ENCODE measurements at places on chromosomes 7 and 10.
A peak's percentile ranks its signal among the peaks of the same experiment; 100 is the strongest.

DNA sequence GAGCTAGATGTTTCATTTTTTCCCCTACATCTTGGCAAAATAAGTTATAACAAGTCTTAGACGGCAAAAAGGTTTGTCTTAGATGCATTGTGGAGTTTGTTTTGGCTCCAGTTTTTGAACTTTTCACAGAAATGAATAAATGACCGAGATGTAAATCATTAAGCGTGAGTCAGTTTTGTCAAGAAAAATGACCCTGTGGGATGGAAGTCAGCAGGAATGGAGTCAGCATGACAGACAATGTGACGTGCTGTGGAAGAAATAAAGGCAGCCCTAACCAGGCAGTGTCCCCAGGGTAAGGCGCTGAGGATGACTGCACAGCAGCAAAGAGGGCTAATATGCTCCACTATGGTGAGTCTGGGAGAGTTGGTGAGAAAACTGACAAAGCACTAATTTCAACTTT, 163.2 kb downstream of the NOC3L start:
- DNase-seq, result no peak

- DNase-seq, result no peak
These were observed 136.7 kb downstream of the NEBL start for GRCh38 chr10:20760460-20760859.

DNA sequence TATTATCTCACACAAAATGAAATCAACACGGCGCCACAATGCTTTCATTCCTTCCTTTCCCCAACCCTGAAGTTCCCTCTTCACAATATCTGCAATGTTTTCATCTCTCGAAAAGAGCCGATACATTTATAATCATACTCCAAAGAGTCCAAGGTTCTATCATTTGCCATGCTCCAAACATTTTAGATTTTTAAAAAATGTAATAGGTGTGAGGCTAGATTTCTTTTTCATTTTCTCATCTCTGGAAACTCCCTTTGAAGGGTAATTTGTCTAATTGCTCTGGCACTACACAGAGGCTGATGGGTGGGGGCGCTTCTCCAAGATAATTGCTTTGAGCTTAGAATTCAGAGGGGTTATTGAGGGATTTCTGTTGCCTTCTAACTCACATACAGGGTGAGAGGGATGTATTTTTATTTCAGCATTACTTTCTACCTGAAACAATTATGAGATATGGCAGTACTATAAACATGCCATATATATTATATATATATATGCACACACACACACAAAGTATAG, 4.9 kb downstream of the DLX5 start:
- DNase-seq, result no peak

GRCh38 chr7:116273918-116274301, 63.6 kb downstream of the TES start:
- DNase-seq, result no peak

GRCh38 chr7:45586542-45587520, 12.7 kb downstream of the ADCY1 start:
- no peak for DNase-seq

GRCh38 chr10:96646301-96646700, 59.5 kb upstream of the TM9SF3 start:
- DNase-seq, result no peak

DNA sequence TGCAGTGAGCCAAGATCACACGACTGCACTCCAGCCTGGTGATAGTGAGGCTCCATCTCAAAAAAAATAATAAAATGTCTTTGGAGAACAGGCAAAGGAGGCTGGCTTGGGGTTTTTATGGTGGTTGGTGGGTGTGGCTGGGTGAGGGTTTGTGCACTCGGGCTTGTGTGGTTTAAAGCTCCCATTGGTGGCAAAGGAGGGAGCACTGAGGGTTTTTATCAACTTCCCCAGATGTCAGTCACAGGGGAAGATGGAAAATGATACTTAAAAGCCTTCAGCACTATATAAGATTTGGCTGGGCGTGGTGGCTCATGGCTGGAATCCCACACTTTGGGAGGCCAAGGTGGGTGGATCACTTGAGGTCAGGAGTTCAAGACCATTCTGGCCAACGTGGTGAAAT, 16.3 kb upstream of the RNF216 start:
- DNase-seq, result no peak

- peak; percentile 11 for DNase-seq
These were observed 33.0 kb downstream of the EN2 start for GRCh38 chr7:155490697-155491628.

DNA sequence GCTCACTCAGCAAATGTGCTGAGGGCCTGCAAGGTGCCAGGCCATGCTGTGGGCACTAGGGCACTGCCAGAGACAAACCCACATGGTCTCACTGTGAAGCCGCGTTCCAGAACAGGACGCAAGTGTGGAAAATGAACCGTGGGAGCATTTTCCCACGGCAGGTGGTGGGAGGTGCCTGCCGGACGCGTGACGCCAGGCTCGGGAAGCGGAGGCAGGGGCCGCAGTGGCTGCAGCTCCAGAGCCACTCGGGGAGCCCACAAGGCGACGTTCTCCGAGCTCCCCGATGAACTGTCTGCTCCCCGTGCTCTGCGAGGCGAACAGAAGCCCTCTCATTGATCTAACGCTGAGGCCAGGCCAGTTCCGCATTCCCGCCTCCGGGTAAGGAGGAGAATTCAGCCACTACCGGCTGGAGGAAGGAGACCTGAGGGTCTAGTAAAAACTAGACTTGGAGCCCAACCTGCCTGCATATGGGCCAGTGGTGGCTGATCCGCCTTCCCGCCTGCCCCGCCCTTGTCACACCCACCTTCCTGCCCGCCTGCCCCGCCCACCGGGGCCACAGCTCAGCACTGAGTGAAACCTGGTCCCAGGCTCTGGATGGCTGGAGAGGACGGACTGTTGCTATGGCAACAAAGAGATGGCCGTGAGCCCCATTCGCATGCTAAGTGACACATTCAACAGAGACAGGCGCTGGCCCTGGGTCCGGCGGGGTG, 13.1 kb downstream of the ADGRA1 start:
- DNase-seq, result no peak

- DNase-seq, result no peak
These were observed 98.7 kb downstream of the CALCR start for GRCh38 chr7:93475811-93476210.

GRCh38 chr10:130048081-130048480, 62.5 kb downstream of the C10orf143 start:
- DNase-seq, result no peak

DNA sequence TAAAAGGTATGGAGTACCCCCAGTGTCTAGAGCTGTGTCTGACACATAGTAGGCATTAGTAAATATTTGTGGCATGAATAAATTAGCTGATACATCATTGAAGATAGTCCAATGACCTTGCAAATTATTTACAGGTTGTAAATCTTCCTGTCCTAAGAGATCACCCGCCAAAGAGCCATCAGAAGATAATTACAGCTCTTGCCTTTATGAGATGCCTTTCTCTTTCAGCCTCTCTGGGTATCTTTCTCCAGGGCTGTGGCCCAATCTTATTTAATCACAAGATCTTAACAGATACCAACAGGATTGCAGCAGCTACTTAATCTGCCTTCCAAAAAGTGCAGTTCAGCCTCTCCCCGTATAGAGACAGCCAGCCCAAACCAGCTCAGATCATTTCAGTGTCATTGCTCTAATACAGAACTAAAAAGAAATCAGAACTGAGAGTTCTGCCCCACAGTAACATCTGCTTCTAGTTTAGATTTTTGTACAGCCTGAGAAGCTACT, 41.5 kb downstream of the MYOF start:
- DNase-seq, result no peak

GRCh38 chr7:44460325-44460724, 30.1 kb downstream of the NUDCD3 start:
- peak; percentile 71 for DNase-seq

DNA sequence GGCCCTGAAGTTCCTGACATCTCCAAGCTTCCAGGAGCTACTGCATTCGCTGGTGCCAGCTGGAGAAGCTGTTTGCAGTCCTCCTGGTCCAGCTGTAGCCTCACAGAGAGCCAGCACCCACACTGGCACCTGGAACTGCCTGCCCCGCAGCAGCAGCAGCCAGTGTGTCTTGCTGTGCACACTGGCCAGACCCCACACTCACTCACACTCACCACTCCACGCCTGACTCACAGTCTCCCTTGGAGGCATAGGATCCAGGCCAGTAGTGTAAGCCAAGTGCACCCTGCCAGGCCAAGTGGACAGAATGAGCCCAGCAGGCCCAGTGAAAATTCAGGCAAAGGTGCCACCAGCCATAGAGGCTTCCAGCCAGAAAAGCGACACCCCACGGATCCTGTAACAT, 566.3 kb downstream of the GRM8 start:
- no peak for DNase-seq

DNA sequence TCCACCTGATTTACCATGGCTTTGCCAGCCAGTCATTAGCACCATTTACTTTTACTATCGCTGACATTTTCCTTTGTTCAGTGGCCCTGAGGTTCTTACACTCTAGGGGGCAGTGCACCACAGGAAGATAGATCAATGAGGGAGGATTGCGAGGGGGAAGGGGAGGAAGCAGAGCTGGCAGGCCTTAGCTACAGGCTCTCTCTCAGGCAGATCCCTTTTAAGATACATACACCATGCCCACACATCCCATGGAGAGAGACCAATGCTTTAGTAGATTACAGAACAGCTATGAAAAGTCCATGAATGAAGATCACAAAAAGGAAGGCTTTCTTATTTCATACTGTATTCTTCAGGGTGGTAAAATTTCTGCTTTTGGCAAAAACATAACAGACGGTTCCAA, 47.4 kb downstream of the DENND11 start:
- peak; percentile 66 for DNase-seq

- DNase-seq, result peak; percentile 3
These were observed 41.5 kb upstream of the PPP3CB start for GRCh38 chr10:73537288-73537687.

- DNase-seq, result peak; percentile 32
These were observed 29.8 kb downstream of the MTURN start for GRCh38 chr7:30164567-30164966.

GRCh38 chr10:108582387-108582786, 1340.9 kb downstream of the XPNPEP1 start:
- DNase-seq, result no peak

- peak; percentile 32 for DNase-seq
These were observed 109.2 kb downstream of the SND1 start for GRCh38 chr7:127761196-127761595.

DNA sequence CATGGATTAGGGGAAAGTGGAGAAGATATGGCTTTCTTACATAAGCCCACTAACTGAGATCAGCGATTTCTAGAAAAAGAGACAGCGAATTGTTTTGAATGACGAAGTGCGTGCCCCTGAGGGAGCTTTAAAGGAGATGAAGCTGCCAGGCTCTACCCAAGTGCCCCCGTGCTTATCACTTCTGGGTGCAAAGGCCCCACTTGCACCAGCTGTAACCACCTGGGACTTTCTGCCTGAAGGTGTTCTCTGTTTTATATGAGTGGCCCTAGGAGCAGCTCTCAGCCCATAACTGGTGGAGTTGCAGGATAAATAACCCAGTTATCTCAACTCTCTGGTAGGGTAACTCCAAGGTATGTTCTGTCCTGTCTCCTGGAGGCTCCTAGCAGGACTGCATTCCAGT, 20.4 kb upstream of the CARD11 start:
- no peak for DNase-seq

GRCh38 chr7:127476618-127477017, 84.1 kb upstream of the ZNF800 start:
- DNase-seq, result no peak

GRCh38 chr10:11899067-11899876, 76.1 kb downstream of the PROSER2 start:
- DNase-seq, result no peak

DNA sequence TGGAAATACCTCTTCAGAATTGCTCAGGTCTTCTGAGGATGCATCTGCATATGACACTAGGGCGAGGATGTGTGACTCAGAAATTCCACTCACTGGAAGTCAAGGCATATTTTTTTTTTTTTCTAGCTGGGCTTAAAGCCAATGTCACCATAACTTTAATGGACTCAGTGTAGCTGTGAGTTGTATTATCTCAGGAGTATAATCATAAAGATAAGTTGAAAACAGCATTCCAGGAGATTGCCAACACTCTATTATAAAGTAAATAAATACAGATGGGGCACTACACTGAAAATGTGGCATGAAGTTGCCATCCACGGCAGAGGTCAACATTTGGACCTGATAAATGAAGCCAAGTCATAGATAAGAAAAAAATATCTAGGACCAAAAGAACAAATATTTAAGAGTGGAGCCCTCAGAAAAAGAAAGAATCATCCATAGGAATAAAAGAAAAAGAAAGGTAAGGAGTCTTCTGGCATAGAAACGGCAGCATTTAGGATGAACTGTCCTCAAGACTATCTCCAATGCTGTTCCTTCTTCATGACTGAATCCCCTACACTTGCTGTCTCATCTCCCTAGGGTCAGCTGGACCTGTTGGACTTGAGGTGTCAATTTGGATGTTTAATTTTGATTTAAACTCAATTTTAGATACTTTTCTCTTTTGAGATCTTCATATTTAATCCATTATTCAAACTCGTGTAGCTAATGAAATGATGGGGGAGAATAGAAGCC, 72.9 kb upstream of the CAV2 start:
- DNase-seq, result no peak

DNA sequence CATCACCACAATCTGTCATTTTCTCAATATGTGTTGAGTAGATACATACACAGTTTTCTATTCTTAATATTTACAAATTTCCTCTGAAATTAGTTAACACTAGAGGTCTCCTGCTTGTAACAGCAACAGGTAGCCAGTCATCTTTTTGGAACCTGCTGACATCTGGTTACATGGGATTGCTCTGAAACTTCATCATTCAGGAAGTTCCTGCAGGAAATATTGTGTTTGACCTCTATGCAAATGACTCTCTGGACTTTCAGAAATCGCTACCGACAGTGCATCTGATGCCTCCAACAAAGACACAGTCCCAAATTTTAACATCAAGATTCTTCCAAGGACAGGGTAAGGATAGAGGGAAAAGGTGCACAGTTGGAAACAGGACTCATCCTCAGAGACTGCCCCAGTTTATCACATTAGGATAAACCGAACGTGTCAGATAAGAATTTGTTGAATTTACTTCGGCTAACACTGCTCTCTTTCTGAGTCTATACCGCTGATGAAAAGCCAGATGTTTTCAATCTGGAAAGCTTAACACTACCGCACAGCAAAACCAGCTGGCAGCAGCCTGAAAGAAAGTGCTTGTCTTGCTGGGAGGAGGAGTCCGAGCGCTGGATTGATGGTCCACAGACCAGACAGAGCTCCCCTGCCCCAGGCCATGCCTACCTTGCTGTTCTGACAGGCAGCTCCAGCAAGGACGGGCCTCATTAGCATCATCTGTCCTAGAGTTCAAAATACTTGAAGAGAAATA, 633.4 kb downstream of the PARD3 start:
- DNase-seq, result no peak

DNA sequence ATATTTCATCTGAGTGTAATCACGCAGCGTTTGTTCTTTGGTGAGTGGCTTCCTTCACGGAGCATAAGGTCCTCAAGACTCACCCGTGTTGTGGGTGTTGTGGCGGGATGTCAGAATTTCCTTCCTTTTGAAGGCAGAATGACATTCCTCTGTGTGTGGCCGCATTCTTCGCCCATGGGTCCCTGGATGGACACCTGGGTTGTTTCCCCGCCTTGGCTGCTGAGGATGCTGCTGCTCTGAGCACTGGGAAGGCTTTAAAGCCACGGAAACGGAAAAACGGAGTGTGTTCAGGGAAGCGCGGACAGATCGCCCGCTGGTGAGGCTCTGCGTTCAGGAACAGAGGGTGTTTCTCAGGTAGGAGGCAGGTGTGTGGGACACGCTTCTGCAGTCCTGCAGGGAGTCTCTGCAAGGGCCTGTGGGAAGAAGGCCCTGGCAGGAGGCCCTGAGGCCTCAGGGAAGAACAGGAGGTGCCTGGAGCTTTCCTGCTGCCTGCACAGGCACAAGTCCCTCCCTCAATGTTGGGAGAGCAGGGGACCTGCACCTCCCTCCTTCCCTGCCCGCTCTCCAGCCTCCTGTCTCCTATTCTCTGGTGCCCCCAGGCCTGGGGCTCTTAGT, 35.7 kb upstream of the SHH start:
- no peak for DNase-seq

GRCh38 chr10:126669168-126669567, 1.3 kb downstream of the C10orf90 start:
- no peak for DNase-seq

All from CD4-positive, alpha-beta T cell treated with Interleukin-15 for 4 hours (primary cell).